ENCODE measurements at places on chromosomes 11 and 22.

DNA sequence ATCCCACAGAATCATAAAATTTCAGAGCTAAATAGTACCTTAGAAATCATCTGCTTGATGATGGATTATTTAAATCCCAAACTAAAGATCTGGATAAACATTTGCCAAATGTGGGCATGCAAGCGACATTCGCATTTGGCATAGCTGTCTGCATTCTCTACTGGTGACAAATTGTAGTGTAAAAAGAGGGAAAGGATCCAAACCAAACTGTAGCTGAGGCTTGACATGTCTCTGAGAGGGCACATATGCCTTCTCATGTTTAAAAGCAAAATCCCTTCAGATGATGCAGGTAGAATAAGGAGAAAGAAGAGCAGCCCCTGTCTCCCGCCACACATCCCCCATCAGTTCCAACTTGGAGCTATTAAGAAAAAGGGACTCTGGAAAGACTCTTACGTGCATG, 257.5 kb upstream of the MTNR1B start:
- no peak for DNase-seq

DNA sequence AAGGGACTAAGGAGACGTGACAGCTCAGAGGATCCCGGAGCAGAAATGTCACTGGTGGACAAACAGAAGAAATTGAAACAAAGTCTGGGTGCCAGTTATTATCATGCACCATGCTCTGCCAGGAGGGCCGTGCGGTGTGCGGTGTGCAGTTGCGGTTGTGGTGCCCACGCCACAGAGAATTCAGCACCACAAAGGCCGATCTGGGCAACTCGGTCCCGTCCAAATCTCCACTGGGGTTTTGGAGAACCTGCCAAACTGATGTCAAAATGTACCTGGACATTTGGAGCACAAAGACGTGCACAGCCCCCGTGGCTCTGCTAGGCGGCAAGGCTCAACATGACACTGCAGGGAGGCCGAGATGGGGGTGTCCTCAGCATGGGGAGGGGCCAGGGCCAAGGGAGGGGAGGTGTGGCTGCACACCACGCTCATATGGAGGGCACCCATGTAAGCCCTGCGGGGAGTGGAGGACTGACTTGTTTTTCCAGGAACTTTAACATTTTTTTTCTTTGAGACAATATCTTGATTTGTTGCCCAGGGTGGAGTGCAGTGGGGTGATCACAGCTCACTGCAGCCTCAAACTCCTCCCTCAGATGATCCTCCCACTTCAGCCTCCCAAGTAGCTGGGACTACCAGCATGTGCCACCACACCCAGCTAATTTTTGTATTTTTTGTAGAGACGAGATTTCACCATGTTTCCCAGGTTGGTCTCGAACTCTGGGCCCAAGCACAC, 39.4 kb downstream of the GNB1L start:
- DNase-seq = no peak

DNA sequence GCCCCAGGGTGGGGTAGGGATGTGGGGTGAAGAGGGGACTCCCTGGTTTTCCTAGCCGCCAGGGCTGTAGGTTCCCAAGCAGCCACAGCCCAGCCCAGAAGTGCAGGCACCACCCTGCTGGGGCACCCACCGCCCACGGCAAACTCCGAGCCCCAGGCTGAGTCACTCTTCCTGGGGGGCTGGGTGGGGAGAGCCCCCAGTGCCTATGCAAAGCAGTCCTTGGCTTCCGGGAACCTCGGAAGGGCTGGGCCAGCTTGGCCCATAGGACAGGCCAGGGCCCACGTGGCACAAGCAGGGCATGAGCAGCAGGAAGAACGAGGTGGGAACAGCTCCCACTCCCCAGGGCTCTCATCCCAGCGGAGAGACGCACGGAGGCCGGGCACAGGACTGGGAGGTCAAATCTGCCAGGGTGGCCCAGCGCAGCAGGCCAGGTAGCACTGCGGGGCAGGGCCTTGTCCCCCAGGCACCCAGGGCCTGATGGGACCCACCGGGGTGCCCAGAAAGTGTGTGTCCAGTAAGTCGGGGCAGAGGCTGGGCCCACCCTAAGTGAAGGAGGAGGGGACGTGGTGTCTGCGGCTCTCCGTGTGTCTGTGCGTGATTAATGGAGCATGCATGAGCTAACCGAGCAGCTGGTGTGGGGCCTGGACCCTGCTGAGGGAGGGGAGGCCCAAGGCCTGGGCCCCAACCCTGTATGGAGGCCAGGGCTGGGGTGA, 4.6 kb upstream of the IL17REL start:
- peak; percentile 53 for DNase-seq

DNA sequence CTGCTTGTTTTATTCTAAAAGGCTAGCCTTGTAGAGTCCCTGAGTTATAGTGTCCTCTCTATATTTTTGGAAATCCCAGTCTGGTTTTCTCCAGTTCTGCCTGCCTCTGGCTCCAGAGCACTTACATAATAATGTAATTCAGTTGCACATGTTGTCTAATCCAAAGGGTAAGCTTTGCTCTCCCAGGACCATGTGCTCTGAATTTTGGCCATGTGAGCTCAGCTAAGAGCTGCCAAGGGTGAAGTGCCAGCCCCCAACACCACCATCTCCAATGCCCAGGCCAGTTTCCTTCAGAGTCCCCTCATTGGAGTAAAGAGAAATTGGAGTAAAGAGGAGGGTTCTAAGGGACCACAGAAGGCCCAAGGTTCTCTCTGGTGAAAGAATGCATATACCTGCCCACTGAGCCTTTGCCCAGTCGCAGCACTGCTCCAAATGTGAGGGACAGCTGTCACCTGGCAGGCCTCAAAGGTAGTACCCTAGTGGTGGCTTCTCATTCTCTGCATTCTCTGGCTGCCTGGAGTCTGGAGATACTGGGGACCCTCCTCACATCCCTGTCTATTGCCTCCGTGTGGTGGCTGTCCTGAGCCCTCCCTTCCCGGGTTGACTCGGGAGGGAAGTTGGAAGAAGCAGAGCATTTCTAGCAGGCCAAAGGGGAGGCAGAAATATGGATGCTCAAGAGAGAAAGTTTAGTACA, 4.9 kb downstream of the CRY2 start:
- DNase-seq = no peak

- no peak for DNase-seq
Observed at GRCh38 chr11:132451942-132452601, 1080.2 kb downstream of the OPCML start.

- no peak for DNase-seq
Observed at GRCh38 chr11:118366287-118366686, 6.9 kb downstream of the UBE4A start.

DNA sequence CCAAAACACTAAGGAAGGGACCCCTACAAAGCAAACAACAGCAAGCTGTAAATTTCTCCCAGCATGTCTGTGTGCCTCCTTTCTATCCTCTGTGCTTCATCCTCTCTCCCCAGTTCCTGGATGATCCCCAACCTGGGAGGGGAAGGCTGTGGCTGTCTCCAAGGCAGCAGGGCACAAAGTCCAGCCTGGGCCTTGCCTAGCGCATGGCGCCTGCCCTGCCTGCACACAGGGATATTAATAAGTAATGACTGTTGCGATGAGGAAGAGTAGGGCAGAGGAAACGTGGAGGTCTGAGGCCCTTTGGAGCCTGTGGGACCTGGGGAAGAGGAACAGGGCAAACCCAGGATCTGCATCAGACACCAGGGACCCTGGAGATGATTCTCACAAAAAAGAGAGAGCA, 2.0 kb downstream of the USH1C start:
- no peak for DNase-seq

DNA sequence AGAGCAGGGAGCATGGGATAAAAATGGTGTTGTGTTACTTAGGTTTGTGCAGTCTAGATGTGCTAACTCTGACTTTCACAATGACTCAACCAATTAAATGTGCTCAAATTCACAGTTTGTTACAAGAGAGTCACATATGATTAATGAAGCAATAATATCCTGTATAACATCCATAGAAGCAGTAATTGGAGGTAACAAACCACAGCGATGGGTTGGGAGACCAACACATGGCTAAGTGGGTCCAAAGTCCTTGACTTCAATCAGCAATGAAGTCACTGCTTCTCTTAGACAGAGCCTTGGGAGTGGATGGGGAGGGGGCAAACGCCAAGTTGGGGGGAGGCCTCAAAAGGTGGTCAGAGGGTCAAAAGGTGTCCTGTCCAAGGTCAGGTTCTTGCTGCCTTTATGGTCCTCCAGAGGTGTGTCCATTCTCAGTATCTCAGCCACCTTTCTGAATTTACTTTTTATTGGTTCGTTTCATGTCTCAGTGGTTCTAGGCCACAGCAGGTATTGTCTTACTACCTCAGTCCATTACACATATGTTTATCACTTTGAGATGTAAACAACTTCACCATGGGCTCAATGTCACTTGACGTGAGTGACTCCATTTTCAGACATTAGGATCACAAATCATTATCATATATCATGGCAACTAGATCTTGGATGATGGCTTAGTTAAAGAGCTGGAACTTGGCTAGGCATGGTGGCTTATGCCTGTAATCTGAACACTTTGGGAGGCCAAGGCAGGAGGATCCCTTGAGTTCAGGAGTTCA, 32.4 kb downstream of the SLN start:
- DNase-seq = no peak

DNA sequence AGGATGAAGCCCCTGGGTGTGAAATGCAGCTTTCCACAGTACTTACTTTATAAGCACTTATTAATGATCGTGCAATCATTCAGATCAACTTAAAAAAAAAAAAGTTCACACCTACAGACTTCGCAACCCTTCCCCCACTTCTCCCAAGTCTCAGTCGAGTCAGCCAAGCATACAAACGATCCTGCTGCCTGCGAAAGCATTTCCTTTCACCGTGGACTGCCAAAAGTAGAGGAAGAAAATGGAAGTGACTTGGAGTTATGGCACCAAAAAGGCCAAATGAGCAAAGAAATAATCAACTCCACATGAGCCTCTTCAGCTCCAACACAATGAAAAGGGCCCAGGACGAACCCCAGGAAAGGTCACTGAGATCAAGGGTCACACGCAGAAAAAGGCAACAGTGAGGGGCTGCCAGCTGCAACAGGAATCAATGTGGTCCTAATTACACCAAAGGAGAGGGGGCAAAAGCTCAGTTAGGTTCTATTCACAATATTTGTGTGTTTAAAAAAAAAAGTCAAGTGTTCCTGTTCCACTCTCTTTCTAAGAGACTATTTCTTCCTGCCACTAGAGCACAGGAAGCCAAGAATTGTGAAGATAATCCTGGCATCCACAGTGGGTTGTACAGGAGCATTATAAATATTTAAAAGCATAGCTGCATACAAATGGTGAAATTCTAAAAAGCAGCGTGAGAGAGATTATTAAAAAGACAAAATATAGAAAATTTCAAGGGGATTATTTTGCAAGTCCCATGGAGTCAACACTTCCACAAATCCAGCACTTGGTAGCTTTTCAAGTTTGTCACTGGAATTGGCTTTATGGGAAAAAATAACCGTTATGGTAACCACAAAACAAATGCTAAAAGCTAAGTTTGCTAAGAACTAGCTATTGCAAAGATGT, 28.4 kb downstream of the CDON start:
- no peak for DNase-seq

- no peak for DNase-seq
Observed at GRCh38 chr11:80424012-80424695, 983.3 kb upstream of the TENM4 start.
